T follicular helper cell (primary cell): ENCODE measurements at places on chromosomes 3 and 15.

DNA sequence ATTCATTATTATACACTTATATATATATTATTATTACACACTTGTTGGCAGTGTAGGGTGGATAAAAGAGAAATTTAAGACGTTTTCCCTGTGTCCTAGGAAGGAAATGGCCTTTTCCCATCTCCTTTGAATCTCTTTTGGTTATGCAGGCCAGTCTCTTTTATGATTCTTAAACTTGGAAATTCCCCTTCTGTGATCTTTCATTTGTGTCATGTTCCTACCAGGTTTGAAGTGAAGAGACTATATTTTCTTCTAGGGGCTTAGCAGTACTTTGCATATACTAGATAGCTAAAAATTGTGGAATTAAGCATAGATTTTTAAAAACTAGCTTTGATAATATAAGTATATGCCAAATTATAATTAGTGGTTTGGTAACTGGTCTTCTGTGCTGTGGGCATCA lies 58.5 kb downstream of the BBX start:
- no peak for DNase-seq

GRCh38 chr3:113273011-113273410 lies 61.7 kb downstream of the BOC start:
- DNase-seq = no peak

DNA sequence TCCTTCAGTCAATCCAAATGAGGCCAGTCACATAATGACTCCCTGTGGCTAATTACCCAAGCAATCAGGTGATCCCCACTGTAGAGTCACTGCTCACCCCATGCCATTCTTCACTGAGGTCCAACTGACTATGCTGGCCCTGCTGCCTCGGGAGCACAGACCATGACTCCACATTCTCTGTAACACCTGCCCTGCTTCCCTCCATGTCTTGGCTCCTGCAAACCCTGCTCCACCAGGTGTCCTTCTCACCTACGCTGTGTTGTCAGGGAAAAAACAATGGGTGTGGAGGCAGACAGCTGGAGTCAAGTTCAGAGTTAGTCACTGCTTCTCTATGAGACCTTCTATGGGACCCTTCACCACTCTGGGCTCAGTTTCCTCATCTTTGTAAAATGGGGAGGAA lies 6.1 kb upstream of the SFMBT1 start:
- no peak for DNase-seq

DNA sequence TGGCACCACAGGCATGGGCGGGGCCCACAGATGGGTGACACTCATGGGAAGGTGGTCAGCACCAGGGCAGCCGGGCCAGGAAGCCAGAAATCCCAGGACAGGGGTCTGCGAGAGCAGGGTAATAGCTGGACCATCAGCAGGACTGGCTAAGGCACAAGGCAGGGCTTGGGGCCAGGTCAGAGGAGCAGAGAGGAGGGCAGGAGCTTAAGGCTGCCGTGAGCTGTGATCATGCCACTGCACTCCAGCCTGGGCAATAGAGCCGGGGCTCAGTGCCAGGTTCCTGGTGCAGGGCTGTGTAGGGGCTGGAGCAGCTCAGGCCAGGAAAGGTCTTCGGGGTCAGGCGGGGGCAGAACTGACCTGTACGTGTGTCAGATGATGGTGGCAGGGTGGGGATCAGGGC lies 64.2 kb upstream of the LINGO1 start:
- no peak for DNase-seq

DNA sequence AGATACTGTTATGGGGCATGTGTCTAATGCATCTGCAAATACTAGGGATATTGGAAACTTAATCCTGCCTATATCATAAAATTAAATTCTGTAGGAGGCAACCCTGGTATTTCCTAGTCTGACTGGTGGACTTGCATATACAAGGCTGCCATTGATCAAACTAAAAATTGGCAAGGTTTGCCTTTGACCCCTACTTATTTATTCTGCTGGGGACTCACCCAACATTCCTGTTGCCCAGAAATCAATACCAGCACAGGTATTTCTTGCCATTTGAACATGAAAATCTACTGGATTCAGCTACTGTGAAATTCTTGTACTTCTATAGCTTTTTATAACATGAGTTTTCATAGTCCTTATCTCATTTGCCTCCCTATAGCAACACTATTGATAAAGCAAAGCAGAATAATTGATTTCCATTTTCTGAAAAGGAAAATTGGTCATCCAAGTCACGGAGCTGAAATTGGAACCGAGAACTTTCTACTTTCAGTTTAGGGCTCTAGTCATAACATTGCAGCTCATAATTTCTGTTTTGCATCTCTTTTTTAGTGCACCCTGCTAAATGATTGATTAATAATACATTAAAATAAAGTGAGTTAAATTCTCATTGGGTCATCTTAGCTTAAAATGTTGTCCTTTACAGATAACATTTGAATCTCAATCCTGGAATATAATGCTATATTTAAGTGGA lies 365.2 kb downstream of the MFSD1 start:
- no peak for DNase-seq

DNA sequence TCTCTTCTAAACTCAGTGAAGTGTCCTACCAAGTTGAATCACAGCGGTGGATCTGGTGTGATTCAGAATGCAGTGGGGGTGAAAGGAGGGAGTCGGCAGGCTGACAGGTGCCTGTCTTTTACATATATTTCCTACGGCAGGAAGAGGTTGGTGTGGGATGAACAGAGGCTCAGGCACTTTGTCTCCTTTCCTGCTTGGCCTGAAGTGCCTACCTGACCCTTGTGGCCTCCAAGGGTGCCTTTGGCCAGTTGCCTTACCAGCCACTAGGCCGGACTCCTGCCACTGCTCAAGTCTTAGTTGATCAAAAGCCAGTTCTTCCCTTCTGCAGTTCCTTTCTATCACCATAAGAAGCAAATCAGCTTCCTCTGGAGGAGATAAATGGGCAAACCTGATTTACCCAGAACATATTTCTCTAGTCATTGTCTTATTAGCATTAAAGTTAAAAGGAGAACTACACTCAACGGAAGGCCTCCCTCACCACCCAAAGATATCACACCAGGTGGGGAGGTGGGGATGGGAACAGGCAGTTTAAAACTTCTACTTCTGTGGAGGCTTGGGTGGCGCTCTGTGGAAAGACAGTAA lies 52.1 kb downstream of the CRTC3 start:
- no peak for DNase-seq

DNA sequence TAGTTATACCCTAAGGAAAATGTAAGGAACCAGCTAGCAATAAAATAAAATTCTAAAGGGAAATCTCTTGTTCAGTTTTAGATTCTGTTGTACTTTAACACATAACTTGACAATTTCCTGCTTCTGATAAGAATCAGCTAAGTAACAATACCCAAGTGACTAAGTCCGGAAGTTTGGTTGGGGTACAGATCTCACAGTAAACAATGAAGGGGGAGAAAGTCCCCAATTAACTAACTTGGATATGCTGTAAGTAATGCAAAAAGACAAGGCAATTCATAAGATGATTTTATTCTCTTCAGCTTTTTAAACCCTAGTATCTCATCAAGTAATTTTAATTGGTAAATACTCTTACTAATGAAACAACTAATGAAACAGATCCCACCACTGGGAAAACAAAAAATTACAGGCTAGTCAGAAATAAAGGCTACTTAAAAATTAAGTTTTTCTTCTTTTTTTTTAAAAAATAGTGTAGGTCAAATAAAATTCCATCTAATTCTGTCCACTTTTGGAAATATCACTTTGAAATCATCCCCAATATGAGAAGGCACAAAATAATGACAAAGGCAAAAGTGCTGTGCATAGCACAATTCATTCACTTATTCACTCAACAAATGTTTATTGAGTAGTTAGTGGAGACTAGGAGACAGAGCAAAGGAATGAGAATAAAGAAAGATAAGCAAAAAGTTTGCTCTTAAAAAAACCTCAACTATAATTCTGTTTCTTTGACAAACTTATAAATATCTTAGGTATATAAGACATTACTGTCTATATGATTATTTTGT lies 37.8 kb upstream of the IL20RB start:
- DNase-seq = no peak

DNA sequence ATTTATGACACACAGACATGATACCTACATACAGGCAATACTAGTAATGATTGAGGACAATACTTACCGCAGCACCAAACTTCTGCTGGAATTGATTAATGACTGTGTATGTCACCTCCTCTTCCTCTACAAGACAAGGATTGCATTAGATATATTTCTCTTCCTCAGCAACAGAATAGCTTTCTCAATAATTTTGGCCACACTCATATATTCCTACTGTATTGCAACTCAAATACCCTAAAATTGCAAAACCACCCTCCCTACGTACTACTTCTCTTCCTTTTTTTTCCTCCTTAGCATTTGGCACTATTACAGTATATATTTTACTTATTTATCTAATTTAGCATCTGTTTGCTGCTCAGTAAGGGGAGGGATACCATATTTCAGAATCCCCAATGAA lies 14.8 kb downstream of the EXD1 start:
- DNase-seq = no peak

DNA sequence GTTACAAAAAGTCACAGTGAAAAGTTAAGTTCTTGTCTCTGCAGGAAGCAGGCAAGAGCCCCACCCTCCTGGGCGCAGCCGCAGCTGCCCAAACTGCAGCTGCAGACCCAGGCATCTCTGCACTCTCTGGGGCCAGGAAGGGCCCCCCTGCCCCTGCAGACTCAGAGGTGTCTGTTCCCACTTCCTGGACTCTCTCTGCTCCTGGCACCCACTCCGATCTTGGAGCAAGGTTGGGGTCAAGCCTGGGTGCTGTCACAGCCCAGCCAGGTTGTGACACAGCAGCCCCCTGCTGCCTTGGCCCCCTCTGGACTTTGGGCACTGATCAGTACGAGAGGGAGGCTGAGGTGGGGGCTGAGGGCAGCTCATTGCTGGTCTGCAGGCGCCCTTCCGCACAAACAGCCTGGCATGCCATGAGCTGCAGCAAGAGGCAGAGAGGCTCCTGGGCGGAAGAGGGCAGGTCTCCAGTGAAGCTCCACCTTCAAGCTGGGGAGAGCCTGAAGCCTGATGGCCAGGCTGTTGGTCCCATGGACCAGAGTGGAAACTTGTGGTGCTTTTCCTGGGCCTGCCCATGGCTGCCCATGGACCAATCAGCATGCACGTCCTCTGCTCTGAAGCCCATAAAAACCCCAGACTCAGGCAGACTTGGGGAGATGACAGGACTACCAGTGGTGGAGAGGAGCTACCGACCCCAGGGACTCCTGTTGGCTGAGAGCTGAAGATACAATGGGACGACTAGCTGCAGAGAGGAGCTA lies 42.9 kb upstream of the LRRFIP2 start:
- DNase-seq = no peak

GRCh38 chr3:120451272-120451761 lies 525 bp upstream of the FSTL1 start:
- no peak for DNase-seq

DNA sequence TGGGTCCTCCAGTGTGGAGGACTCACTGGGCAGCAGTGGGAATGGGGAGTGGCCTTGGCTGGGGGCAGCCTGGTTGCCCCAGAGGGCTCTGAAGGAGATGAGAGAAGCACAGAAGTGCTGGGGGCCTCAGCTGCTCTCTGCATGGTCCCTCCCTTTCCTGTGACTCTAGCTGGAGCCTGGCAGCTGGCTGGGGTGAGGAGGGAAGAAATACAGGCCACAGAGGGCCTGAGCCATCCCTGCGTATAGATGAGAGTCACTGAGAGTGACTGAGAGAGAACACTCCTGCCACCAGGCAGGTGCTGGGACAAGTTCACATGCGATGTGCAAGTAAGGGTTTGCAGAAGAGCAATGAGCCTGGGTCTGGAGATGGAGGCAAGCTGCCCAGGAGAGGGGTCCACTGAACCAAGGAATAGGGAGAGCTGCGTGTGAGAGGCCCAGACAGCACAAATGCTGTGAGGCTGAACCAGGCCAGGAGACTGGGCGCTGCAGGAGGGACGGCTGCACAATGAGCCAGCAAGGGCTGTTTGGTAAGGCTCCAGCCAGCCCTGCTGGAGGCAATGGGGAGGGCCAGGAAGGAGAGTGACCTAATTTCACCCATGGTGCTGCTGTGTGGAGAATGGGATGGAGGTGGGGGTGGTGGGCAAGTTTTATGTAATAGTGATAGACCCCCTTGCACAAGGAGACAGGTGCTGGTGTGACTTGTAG lies 87.2 kb downstream of the CLSTN2 start:
- no peak for DNase-seq

GRCh38 chr15:33028495-33028894 lies 166.0 kb downstream of the FMN1 start:
- no peak for DNase-seq

DNA sequence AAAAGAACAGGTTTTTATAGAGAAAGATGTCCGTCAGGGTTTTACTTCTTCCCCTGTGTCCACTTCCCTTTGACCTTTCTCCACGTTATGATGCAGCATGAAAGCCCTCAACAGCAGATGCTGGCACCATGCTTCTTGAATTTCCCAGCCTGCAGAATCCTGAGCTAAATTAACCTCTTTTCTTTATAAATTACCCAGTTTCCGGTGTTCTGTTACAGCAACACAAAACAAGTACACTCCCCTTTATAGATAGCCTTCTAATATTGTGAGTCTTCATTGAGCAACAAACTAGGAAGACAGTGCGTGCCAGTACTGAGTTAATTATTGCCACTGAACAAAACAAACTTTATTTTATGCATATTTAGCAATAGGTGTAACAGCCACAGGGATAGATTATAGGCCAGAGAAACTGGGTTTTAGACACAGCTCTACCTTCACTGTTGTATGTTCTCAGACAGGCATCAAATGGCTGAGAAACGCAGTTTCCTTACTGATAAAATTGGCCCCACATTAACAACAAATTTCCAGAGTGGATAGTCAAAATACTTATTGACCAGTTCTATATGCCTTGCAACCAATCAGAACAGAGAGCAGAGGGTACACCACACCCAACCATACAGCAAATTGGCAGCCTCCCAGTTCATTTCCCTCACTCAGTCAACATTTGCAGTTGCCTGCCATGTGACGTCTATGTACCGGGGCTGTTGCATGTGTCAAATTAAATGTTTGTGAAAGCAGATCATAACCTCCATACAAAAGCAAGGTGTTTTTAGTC lies 14.4 kb upstream of the TBL1XR1 start:
- no peak for DNase-seq

- no peak for DNase-seq
Observed at GRCh38 chr3:87227835-87228144, 681 bp downstream of the CHMP2B start.

DNA sequence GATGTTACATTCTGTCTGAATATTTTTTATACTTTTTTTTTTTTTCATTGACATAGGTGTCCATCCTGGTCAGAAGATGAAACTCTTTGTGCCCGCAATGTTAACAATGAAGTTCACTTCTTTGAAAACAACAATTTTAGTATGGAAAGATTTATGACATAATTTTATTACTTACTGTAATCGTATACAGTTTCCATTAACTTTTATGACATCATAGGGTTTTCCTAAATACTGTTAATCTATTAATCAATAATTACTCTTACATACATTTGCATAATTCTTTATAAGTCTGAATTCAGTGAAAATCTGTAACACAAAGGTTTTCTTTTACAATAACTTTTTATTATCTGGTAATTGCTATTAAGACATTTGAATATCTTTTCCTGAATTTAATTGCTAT lies 17.7 kb downstream of the EIF2A start:
- no peak for DNase-seq
